ENCODE measurements at places on chromosomes 4 and X.

- no peak for DNase-seq
These were observed 29.4 kb downstream of the TRPC5 start for GRCh38 chrX:112053169-112053568.

GRCh38 chr4:155509555-155509954 lies 132.8 kb upstream of the MAP9 start:
- DNase-seq: no peak

DNA sequence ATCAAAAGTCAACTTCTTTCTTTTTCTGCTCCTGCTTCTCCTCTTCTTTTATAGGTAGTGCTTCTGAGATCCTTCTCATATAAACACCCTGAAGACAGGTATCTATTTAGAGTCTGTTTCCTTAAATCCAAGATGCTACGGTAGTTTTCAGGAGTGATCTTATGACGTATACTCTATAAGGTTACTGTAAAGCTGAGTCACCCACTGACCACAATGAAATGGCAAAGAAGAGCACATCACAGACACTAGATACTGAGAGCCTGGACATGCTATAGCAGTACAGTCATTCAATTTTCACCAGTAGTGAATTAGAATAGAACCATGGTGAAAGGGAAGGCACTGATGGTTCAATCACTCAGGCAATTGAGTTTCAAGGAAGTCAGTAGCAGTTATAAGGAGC lies 412.5 kb downstream of the ADAM29 start:
- DNase-seq: no peak

DNA sequence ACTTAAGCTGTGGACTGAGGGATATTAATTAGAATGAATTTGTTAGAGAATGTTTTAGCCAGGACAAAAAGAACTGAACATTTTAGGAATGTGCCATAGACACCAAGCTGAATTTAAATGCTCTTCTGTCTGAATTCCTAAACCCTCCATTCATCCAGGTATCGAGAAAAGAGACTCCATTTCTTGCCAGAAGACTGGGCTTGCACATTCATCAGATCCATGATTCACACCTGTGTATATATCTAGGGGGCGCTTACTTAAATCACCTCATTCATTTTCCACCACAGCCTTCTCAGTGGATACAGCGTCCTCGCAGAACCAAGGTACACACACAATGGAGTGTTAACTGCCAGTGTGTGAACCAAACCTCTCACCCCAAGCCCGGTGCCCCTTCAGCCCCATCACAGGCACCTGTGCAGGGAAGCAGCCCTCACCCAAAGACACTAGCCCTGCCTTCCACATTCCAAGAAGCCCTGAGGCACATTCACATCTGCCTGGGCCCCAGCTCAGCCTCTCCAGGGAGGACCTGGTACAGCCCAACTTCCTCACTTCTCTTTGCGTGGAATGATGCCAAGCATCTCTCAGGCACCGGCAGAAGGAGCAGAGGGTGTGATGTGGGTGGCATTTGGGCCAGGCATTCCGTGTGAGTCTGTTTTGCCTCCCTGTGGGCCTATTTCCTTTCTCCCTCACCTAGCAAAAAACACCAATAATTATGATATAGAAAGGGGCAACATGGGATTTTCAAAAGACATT lies 35.6 kb upstream of the C1QTNF7 start:
- DNase-seq: no peak

DNA sequence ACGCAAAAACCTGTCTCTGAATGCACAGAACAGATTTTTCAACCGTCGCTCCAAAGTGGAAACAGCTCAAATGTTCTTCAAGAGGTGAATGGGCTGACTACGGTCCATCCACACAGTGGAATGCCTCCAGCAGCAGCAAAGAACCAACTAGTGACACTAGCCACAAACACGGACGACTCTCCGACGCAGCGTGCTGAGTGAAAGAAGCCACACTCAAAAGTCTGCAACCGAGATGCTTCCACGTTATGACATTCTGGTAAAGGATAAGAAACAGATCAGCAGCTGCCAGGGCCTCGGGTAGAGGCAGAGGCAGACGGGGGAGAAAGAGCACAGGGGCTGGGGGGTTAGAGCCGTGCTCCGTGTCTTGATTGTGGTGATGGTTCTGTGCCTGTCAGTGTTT lies 125.2 kb downstream of the AFAP1 start:
- DNase-seq: no peak

GRCh38 chr4:168102403-168102802 lies 10.1 kb downstream of the ANXA10 start:
- DNase-seq: no peak

DNA sequence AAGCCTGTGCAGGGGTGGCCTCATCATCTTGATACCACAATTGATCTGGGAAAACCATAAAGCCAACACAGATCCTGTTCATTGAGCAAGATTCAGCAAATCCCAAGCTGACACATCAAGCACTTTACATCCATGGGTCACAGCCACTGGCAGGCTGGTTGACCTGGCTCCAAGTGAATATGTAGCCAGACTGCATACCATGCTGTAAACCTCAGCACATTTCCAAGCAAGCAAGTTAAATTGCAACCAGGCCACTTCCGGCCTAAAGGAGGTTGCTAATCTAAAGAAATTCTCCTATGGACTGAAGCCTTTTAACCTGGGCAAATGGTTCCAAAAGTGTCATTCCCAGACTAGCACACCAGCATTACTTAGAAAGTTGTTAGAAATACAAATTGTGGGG lies 54.4 kb upstream of the USP26 start:
- DNase-seq: no peak

DNA sequence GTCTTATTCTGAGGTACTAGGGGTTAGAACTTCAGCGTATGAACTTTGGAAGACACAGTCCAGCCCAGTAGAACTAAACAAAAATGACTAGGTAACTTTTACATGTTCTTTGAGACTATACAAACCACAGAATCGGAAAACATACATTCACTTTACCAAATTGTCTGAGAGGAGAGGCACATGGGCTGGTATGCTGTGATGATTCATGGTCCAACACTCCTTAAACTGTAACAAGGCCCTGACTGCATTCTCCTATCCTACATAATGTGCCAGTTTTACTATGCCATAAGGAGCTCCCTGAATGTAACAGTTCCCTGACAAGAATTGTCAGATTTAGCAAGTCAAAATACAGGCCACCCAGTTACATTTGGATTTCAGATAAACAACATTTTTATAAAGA lies 640.0 kb downstream of the RAB28 start:
- no peak for DNase-seq

All from CD4-positive, alpha-beta T cell treated with Interleukin-12 subunit alpha and Interleukin-12 subunit beta, for 1 hour (primary cell).